Muscle of back (tissue), 13 donors: ENCODE measurements at places on chromosomes 12 and 14.

DNA sequence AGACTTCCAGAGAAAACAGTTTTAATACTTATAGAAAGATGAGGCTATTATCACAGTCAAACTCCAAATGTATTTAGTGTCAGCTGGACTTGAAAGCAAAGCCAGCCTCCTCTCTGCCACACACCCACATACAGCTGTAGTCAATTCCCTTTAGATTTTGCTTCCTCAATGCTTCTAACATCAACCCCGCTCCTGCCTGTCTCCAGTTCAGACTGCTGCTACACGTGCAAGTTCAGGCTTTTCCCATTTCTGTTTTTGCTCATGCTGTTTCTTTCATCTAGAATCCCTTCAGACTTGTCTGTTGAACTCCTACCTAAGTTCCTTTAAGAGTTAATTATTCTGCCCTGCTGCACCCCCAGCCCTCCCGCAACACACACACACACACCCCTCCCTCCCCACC is 380.0 kb downstream of the KCNH5 start:
- DNase-seq: no peak

DNA sequence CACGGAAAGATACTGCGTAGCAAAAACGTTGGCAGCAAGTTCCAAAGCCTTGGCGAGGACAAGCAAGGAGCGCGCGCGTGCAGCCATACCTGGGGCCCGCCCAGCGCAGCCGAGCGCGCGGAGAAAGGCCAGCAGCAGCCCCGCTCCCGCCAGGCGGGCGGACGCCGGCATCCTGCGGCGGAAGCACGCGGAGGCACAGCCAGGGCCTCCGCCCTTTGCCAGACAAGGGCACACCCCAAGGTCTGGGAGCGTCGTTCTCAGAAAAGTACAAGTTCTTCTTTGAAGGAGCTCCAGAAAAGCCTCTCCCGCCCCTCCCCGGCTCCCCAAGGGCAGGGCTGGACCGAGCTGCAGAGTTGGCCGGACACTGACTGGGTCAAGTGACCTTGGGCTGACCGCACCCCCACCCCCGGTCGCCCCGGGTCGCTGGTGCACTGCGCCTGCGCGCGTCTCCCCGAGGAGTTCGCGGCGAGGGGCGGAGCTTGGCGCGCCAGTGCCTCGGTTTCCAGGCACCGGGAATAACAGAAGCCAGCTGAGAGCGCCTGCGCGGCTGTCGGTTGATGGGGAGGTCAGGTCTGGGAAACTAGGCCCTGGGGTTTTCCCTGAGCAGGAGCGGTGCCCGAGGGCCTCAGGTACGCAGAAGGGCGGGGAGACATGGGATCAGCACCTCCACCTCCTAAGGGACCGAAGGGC is at the start of gene ZC2HC1C:
Gene ZC2HC1C (plus strand): TSS at position 521 of the 690 bp plus-strand sequence. CDS start 933 bp downstream, outside the sequence.
- DNase-seq: peak; percentile 87

DNA sequence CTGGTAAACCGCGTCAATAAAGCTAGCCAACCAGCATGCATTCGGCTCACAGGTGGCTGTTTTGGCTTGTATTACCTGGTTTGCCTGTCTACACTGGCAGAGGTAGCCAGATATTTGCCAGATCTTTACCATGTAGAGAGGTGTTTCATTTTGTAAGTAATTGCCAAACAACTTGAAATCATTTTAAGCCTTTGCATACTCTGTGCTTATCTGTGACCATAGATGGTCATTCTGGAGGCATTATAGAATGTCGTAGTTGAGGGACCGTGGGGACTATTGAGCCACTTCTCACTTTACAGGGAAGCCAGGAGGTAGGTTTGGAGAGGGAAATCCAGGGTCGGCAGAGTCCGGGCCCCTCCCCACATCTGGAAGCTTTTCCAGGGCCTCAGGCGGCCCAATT is 5.9 kb downstream of the ADGRD1 start:
- DNase-seq: no peak

- peak; percentile 53 for DNase-seq
Measured at GRCh38 chr14:103910262-103910935, 17.9 kb upstream of the TDRD9 start.

DNA sequence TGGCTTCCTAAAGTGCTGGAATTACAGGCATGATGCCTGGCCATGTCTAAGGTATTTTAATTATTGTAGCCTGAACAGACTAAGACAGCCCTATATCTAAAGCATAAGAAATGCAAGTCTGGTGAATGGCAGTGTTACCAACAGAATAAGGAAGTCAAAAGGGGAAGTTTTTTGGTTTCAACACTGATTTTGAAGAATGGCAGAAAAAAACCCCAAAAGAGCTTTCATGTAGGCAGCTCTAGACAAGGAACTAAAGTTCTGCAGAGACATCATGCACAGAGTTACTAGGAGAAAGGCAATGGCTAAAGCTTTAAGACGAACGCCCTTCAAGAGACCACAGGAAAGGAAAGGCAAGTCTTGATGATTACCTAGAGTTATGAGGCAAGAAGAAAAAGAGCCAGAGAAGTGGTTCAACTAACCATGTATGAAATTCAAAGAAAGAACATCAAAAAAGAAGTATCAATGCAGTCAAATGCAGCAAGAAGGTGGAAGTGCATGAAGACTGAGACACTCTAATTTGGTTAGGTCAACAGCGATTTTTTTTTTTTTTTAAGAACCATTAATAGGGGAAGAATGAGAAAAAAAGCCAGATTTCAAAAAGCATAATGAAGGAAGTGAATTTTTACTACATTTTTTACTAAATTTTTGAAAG is 50.8 kb downstream of the RPS6KA5 start:
- no peak for DNase-seq

GRCh38 chr12:120062976-120063579 is 53.5 kb downstream of the RAB35 start:
- no peak for DNase-seq

- DNase-seq: no peak
Measured at GRCh38 chr12:28938581-28939235, 210.4 kb upstream of the FAR2 start.

- no peak for DNase-seq
Measured at GRCh38 chr12:62299617-62300016, 39.4 kb downstream of the USP15 start.

- DNase-seq: no peak
Measured at GRCh38 chr12:53214221-53214620, 7.2 kb upstream of the ITGB7 start.

- no peak for DNase-seq
Measured at GRCh38 chr14:103943673-103944072, 1.3 kb upstream of the RD3L start.

DNA sequence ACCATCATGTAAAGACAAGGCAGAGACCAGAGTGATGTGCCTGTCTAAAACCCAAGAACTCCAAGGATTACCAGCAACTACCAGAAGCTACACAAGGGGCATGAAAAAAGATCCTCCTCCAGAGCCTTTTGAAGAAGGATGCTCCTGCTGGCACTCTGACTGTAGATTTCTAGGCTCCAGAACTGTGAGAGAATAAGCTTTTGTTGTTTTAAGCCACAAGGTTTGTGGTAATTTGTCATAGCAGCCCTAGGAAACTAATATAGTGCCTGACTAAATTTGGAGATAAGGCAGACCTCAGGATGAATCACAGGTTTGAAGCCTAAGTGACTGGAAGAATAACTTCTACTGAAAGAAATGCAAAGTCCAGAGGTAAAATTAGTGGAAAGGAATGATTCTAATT is 132.9 kb downstream of the CEP83 start:
- no peak for DNase-seq

DNA sequence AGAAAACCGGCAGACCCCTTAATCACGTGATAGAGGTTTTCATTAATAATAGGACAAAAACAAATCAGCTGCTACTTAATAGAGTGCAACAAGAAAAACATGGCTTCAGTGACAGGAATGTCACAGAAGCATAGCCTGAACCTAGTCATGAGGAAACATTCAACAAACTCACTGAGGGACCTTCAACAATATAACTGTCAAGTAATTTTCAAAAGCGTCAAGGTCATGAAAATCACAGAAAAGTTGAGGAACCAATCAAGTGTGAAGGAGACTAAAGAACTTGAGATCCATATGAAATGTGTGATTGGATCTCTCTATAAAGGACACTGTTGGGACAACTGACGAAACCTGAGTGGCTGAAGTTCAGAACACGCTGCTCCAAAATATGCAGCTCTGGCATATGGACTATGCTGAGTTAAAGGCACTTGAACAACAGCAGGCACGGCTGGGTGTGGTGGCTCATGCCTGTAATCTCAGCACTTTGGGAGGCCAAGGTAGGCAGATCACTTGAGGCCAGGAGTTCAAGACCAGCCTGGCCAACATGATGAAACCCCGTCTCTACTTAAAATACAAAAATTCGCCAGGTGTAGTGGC is 16.3 kb downstream of the NDUFA12 start:
- DNase-seq: no peak

GRCh38 chr14:98612434-98613200 is 659.4 kb downstream of the BCL11B start:
- DNase-seq: no peak

- no peak for DNase-seq
Measured at GRCh38 chr12:124505001-124505818, 62.2 kb downstream of the NCOR2 start.

- no peak for DNase-seq
Measured at GRCh38 chr12:55051197-55051947, 31.6 kb downstream of the NEUROD4 start.

- no peak for DNase-seq
Measured at GRCh38 chr12:8887285-8887715, 27.0 kb upstream of the PHC1 start.

- DNase-seq: no peak
Measured at GRCh38 chr12:3510597-3510996, 19.6 kb downstream of the PRMT8 start.

GRCh38 chr12:42338280-42338679 is 12.3 kb downstream of the PPHLN1 start:
- no peak for DNase-seq

GRCh38 chr12:122836027-122836921 is 1.0 kb downstream of the HIP1R start:
- peak; percentile 47 for DNase-seq

DNA sequence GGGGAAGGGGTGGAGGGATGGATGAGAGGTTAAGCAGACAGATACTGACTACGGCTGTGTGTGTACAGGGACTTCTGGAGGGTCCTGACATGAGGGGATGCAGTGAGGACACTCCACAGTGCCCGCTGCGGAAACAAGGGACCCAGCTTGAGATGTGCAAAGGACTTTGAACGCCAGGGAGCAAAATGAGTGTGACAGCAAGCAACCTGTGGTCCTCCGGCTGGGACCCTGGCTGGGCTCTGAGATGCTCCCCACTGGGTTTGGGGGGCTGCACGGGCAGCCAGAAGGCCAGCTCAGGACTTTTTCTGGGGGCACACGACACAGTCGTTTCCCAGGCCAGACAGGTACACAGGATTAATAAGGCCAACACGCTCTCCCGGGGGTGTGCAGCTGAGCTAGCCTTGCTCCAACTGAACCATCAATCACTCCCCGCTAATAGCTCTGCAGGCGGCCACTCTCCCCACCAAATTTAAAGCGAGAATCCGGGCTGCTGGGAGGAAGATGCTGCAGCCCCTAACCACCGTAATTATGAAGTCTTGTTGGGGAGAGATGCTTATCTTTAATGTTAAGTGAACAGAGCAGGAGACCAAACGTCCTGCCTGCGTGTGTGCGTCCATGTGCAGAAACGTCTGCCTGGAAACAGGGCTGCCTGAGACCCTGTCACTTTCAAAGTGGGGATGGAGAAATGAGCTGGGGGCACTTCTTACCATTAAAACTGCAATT is 51.6 kb upstream of the DLK1 start:
- no peak for DNase-seq

GRCh38 chr12:13686260-13686659 is 295.1 kb downstream of the GRIN2B start:
- no peak for DNase-seq

DNA sequence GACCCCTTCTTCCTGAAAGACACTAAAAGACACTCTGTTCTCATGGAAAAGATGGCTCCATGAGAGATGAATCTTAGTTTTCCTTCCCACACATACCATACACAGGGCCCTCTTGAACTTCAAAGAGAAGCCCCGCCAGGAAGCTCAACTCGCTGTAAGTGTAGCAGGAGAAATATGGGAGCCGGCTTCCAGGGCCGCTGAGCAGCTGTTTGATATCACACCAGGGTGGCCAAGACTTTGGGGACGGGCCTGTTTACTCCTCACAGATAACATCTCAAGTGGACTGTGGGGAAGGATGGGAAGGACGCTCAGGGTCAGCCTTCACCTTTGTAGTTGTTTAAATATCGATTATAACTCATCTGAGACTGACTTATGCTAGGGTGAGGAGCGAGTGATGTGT is 235.5 kb upstream of the TBX3 start:
- DNase-seq: no peak

DNA sequence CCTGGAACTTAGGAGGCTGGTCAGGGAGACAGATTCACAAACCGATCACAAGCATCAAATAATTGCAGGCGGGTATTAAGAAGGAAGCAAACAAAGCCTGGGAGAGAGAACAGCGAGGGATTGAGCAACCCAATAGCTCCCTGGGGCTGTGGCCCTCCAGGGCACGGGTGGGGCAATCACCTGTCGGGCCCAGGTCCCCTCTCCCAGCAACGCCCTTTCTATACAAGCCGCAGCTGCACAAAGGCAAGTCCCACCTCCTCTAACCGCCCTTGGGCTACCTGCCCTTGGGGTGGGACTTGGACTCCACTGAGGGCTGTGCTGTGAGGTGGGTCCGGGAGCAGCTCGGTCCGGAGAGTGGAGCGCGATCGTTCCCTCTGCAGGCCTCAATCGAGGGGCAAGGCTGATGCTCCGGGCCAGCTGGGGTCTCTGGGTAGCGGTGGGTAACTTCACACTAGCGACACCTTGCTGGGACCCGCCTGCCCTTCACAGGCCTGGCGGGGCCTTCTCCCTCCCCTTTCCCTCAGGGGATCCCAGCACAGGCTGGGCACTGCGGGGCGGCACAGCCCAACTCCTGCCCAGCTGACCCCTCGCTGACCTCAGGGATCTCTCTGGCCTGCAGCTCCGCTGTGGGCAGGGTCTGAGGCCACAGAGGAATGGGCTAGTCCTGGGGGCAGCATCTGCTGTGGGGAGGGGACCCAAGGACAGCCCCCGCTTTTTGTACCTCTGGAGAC is 8.0 kb downstream of the PHB2 start:
- DNase-seq: no peak

- DNase-seq: peak; percentile 77
Measured at GRCh38 chr12:77489331-77489970, 341.2 kb upstream of the NAV3 start.

GRCh38 chr12:70271025-70271424 is 27.8 kb downstream of the CNOT2 start:
- no peak for DNase-seq

DNA sequence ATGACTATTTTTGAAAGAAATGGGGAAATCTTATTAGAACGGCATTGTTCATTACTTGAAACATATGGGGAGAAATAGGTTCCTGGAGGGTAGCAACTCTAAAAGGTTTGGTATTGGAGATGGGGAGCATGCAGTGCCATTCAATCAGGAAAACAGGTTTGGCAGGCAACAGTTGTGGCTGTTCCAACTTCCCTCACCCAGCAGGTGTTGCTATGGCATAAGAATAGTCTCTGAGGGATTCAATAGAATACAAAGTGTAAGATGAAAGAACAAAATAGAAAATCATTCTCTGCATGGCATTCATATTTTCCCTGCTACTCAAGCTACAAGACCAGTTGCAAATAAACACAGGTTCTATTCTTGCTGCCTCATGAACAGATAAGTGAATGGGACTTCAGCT is 393.3 kb upstream of the RPL10L start:
- no peak for DNase-seq

GRCh38 chr14:106501898-106502297 is 975.5 kb downstream of the TMEM121 start:
- DNase-seq: no peak
